Pericardium fibroblast (primary cell): ENCODE measurements at places on chromosomes 1 and 21. TPM values are rescaled to one million over a fixed set of nuclear protein-coding genes. Genes with fewer than 3 reads are reported as not detected.

WNT2B gene
- total RNA-seq, result 1.6 and 2.1 TPM in 2 replicates

ADAMTS1 gene
- 73.5 and 154 TPM in 2 replicates for total RNA-seq

TEKT2 gene
- not detected in 2 replicates for total RNA-seq

HES2 gene
- total RNA-seq, result 0.12 TPM in 1 of 2 replicates, not detected in the other

GSTM2 gene
- 55.4 and 78.2 TPM in 2 replicates for total RNA-seq

LCE2B gene
- not detected in 2 replicates for total RNA-seq

NES gene
- 10.2 and 26.6 TPM in 2 replicates for total RNA-seq

OR2G2 gene
- not detected in 2 replicates for total RNA-seq

TMCO2 gene
- total RNA-seq, result not detected in 2 replicates

TENT5C gene
- 0.17 and 0.58 TPM in 2 replicates for total RNA-seq

HENMT1 gene
- total RNA-seq, result 2.7 and 3.7 TPM in 2 replicates

AK5 gene
- total RNA-seq, result 8.5 and 17.5 TPM in 2 replicates

OMA1 gene
- total RNA-seq, result 26.4 and 31.2 TPM in 2 replicates

TAS1R1 gene
- total RNA-seq, result 0.17 TPM in 1 of 2 replicates, not detected in the other

SEMA6C gene
- total RNA-seq, result 3.2 and 3.7 TPM in 2 replicates

TFF3 gene
- total RNA-seq, result 0.82 and 1.4 TPM in 2 replicates

SDHB gene
- 67.0 and 88.7 TPM in 2 replicates for total RNA-seq

RAB25 gene
- total RNA-seq, result not detected in 2 replicates

SYCP1 gene
- total RNA-seq, result not detected in 2 replicates

GPX7 gene
- total RNA-seq, result 32.2 and 62.3 TPM in 2 replicates

VWA1 gene
- 12.3 and 18.0 TPM in 2 replicates for total RNA-seq

KIF1B gene
- 15.1 and 22.8 TPM in 2 replicates for total RNA-seq

AJAP1 gene
- total RNA-seq, result 0.17 TPM in 1 of 2 replicates, not detected in the other

SPTA1 gene
- total RNA-seq, result under 0.01 and 0.09 TPM in 2 replicates

BRINP2 gene
- 0.26 and 0.47 TPM in 2 replicates for total RNA-seq

AADACL4 gene
- 0.58 TPM in 1 of 2 replicates, not detected in the other for total RNA-seq

TRIM17 gene
- 1.2 TPM in 1 of 2 replicates, not detected in the other for total RNA-seq

CELSR2 gene
- 0.43 and 1.2 TPM in 2 replicates for total RNA-seq

HCN3 gene
- 1.2 and 2.3 TPM in 2 replicates for total RNA-seq

S100A16 gene
- 169 and 192 TPM in 2 replicates for total RNA-seq

SPAG17 gene
- under 0.01 TPM in 1 of 2 replicates, not detected in the other for total RNA-seq

PTGFR gene
- 1.9 and 17.0 TPM in 2 replicates for total RNA-seq

PRAMEF26 gene
- not detected in 2 replicates for total RNA-seq

AUNIP gene
- total RNA-seq, result 0.58 TPM in 1 of 2 replicates, not detected in the other

CCDC30 gene
- 0.47 and 0.51 TPM in 2 replicates for total RNA-seq

RHEX gene
- not detected in 2 replicates for total RNA-seq

KCNE1 gene
- 0.35 TPM in 1 of 2 replicates, not detected in the other for total RNA-seq

ACOT11 gene
- 0.47 and 2.3 TPM in 2 replicates for total RNA-seq

CDK18 gene
- total RNA-seq, result 2.2 and 7.4 TPM in 2 replicates

SETD4 gene
- total RNA-seq, result 3.7 and 5.4 TPM in 2 replicates

REN gene
- total RNA-seq, result not detected in 2 replicates

CRTC2 gene
- 9.9 and 13.7 TPM in 2 replicates for total RNA-seq

NR1I3 gene
- not detected in 2 replicates for total RNA-seq

ACTA1 gene
- total RNA-seq, result 9.8 TPM in 1 of 2 replicates, not detected in the other

PADI2 gene
- 0.12 TPM in 1 of 2 replicates, not detected in the other for total RNA-seq
